T-helper 1 cell (primary cell): ENCODE measurements at places on chromosomes 3 and 15.
A peak's percentile ranks its signal among the peaks of the same experiment; 100 is the strongest.

DNA sequence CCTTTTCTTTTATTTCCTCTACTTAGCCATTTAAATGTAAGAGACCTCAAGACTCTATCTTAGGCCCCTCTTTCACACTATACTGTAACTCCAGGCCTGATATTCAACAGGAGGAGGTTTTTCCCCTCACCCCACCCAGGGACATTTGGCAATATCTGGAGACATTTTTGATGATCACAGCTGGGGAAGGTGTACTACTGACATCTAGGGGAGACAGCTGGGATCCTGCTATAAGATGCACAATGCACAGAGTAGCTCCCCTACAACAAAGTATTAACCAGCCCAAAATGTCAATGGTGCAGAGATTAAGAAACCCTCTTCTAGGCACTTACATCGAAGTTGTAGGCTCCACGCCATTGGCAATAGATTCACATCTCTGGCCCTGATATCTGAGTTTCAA lies 517.5 kb upstream of the UBE2E2 start:
- DNase-seq = no peak

DNA sequence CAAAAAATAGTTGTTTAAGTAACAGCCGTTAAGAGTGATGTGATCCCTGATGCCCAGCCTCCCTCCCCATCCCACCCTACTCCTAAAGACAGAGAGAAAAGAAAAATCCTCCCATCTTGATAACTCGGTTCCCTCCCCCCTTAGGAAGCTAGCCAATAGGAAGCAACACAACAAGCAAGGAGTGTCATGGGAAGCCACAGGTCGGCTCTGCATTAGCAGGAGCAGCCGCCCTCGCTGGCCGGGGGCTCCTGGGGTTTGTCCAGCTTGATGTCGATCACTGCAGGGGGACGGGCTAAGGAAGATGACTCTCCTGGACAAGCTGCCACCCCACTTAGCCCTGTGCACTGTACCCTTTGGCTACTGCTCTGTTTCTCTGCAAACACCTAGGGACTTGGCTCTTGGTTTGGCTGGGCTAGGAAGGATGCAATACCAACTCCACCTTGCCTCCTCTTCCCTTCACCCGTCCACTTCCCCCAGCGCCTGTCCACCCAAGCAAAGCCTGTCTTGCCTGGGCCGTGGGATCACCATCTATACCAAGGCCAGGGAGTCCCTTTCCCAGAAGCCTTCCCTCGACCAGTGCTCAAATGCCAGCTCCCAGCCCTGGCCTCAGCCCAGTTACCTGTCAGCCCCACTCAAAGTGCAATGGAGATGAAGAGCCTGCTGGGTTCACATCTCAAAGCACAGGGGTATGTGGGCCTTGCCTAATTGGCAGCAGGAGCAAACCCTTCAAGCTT lies 23.1 kb downstream of the SRPRB start:
- DNase-seq = no peak

DNA sequence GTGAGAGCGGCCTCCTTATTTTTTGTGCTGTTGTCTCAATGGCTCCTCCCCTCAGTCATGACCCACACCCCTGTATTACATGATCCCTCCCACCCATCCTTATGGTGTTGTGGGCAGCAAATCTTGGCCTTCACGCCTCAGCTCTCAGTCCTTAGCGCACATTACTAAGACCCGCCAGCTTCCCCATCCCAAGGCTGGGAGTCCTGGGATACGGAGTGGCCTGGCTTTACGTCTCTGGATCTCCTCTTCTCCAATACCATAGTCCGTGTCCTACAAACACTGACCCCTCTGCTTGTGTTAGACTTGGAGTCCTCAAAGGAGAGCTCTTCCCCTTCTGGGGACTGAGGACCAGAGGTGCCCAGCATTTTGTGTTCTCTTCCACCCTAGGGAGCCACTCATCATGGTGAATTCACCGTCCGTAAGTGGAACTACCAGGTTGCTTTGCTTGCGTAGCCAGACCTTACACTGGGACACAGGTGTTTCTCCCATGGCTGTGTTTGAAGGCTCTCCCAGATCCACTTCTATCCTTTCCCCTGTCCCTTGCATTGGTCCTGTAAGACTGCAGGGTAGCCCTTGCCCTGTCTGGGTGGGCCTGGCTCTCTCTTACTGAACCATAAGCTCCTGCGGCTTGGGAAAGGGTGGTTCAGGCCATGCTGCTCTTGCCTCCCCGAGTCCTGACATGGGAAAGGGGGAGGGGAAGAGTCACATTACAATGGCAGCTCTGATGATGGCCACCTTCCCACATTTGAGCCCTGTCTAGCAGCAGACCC lies 13.6 kb downstream of the GRM2 start:
- DNase-seq = no peak

DNA sequence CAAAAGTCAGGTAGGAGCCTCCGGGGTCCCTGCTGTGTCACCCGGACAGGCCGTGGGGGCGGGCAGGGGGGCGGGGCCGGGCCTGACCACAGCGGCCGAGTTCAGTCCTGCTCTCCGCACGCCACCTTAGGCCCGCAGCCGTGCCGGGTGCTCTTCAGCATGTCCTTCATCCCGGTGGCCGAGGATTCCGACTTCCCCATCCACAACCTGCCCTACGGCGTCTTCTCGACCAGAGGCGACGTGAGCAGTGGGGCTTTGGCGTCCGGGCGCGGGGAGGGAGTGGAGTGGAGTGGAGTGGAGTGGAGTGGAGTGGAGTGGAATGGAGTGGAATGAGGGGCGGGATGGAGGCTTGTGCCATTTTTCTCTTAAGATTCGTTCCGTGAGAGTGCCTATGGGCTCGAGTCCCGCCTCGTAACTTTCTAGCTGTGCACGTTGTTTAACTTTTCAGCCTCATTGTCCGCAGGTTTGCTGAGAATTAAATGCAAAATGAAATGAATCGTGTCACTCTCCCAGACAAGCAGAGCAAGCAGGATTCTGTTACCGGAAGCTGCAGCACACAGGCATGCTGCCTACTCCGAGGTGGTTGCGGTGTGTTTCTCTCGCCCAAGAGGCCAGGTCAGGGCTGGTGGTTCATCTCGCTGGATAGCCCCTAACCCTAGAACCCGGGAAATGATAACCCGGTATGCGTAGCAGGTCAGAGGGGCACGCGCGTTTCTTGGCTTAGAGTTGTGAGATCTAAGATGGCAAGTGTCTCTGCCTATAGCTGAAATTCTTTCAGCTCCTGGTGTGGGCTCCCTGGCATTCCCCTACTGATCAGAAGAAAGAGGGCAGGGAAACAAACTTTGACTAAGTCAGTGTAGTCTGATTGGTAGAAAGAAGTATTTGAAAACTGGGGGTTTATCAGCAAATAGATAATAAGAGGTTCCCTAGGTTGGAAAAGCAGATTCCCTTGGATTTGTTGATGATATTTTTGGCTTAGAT lies at the start of gene FAH:
TSS of gene FAH (plus strand) at position 104 of the 981 bp plus-strand sequence. CDS start at position 160, 56 bp downstream.
- DNase-seq = peak; percentile 15

DNA sequence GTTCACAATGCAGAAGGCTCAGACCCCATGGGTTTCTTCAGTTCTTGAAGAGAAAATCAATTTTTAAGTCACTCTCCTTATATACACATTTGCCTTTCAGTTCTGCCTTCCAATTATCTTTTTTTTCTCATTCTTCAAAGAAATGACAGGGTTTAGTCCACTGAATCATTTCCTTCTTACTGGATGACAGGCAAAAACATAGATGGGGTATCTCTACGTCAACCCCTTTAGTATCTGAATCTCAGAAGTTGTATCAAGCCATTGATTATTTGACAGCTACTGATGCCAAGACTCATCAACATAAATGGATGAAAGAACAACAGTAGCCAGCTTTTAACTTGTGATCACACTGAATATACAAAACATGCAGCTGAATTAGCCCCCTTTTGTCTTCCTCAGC lies 6.5 kb downstream of the ATOSA start:
- no peak for DNase-seq
